ENCODE measurements at places on chromosomes 2 and 18.

- no peak overlapping the region for H3K4me3 ChIP-seq
- H3K36me3 ChIP-seq: no peaks in the 10 kb centered on the region
- DNase-seq: no peak
Measured at GRCh38 chr2:229530434-229530833, 183.9 kb downstream of the DNER start.

- H3K4me1 ChIP-seq: peaks cover 20% of the 10 kb centered on the region
- H3K27ac ChIP-seq: peak overlapping the region; percentile 34
- peaks cover 33% of the 10 kb centered on the region for H3K36me3 ChIP-seq
- no peak overlapping the region for H3K4me3 ChIP-seq
Measured at GRCh38 chr2:197057959-197058358, 131.5 kb upstream of the PGAP1 start.

DNA sequence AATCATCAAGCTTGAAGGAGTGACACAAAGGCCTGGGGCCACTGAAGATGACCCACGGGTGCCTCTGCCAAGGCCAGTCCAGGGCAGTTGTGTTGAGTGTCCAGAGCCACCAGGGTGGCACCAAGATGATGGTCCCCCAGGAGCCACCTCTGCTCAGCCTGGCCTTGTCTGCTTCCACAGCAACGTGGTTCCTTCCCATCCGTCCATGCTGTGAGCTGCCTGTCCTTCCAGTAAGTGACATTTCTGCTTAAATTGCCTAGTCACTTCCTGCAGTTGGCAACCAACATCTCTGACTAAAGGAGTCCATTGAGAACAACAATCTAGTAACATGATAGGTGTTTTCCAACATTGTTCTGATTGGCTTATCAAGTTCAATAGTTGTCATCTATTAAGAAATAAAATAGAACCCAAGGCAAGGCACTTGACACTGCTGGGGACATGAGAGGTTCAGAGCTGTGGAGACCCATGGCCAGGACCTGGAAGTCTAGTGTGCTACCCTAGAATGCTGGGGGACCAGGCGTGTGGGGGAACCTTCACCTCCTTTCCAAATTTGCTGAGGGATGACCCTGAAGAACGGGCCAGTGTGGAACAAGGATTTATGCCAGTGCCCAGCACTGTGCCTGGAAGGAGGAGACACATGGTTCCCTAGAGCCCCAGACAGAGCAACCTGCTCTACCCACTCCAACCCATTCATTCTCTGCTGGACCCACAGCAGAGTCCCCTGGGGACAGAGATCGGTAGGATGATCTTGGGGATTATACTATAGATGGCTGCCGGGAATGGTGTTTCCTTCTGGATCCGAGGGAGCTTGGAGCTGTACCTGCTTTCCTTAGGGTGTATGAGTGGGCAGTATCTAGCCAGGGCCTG lies 98.9 kb upstream of the EPC2 start:
- no peak overlapping the region for H3K4me3 ChIP-seq
- H3K36me3 ChIP-seq: no peaks in the 10 kb centered on the region
- no peaks in the 10 kb centered on the region for H3K27me3 ChIP-seq
- no peak for DNase-seq

DNA sequence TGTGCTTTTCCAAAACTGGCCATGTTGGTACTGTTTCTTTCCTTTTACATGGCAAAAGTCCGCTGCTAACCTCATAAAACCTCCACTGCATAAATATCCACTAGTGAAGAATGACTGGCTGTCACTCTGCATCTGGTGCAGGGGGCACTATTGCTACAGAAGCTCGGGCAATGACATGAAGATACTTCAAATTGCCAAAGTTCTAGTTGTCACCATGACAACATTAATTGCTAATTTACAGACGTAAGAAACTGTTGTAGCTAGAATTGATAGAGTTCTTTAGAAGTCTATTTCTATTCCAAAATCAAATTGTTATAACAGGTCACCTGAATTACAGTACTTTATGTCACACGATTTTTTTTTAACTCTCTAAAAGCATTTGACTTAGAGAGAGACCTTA lies 845 bp downstream of the CFAP210 start:
- no peak for DNase-seq
- peak overlapping the region; percentile 96 for H3K4me3 ChIP-seq
- H3K27me3 ChIP-seq: peaks cover 2% of the 10 kb centered on the region
- peaks cover 18% of the 10 kb centered on the region for H3K36me3 ChIP-seq
- H3K27ac ChIP-seq: peak overlapping the region; percentile 100

- H3K27me3 ChIP-seq: peaks cover 1% of the 10 kb centered on the region
- no peak overlapping the region for H3K27ac ChIP-seq
- H3K36me3 ChIP-seq: no peaks in the 10 kb centered on the region
- DNase-seq: no peak
Measured at GRCh38 chr2:11567631-11568031, 33.8 kb downstream of the GREB1 start.

GRCh38 chr18:29749704-29750103 lies 1292.8 kb downstream of the DSC3 start:
- H3K4me3 ChIP-seq: no peak overlapping the region
- H3K4me1 ChIP-seq: no peaks in the 10 kb centered on the region
- DNase-seq: no peak
- no peaks in the 10 kb centered on the region for H3K27me3 ChIP-seq

GRCh38 chr2:113977060-113977659 lies 87.3 kb downstream of the ACTR3 start:
- no peak for DNase-seq
- H3K27me3 ChIP-seq: no peaks in the 10 kb centered on the region
- H3K4me3 ChIP-seq: no peak overlapping the region
- no peak overlapping the region for H3K27ac ChIP-seq
- H3K36me3 ChIP-seq: peaks cover 20% of the 10 kb centered on the region

DNA sequence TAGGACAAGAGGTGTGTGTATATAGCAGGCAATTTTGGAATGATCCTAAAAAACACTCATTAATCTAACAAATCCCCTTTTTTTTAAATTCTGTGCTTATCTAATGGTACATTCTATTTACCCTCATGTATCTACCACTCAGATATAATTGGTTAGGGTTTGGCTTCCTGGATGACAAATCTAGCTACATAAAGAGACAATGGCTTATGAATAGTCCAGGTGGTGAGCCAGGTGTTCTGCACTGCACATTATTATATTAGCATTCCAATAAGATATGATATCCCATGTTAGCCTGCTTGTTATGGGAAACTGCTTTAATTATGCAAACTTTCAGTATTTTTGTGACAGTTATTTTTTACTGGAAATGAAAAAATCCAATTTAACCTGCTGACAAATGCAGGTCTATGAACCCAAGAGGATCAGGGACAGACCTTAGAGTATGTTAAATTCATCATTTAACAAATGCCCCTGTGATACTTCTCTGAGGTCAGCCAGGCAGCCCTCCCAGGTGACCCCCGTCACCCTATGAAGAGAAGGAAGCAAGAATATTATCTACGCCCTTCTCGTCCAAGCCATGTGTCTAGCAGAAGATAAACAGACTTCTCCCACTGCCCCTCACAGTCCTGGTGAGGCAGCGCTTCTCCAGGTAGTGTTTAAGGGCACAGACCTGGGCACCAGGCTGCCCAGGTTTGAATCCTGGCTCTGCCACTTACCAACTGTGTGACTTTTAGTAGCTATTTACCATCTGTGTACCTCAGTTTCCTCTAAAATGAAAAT lies 83.0 kb downstream of the ADD2 start:
- no peaks in the 10 kb centered on the region for H3K27me3 ChIP-seq
- no peak overlapping the region for H3K4me3 ChIP-seq
- H3K27ac ChIP-seq: no peak overlapping the region
- DNase-seq: no peak
- H3K36me3 ChIP-seq: peaks cover 29% of the 10 kb centered on the region

DNA sequence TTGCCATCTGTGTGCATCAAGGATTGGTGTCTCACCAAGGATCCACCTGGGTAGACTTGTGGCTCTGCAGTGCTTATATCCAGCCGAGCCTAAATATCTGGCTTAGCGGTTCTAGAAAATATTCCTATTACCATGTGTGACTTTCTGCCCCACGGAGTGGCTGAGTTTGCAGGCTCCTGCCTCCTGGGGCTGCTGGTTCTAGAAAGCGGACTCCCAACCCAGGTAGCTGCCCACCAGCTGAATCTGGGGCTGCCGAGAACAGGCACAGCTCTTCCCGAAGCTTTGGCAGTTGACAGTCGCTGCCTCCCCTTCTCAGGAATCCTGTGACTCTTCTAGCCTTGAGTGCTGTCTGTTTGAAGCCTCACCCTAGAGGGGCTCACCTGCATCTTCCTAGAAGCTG lies 104.6 kb downstream of the TPGS2 start:
- peaks cover 4% of the 10 kb centered on the region for H3K27me3 ChIP-seq
- H3K27ac ChIP-seq: no peak overlapping the region
- no peaks in the 10 kb centered on the region for H3K4me1 ChIP-seq
- no peak for DNase-seq
- H3K36me3 ChIP-seq: no peaks in the 10 kb centered on the region
- H3K4me3 ChIP-seq: no peak overlapping the region

DNA sequence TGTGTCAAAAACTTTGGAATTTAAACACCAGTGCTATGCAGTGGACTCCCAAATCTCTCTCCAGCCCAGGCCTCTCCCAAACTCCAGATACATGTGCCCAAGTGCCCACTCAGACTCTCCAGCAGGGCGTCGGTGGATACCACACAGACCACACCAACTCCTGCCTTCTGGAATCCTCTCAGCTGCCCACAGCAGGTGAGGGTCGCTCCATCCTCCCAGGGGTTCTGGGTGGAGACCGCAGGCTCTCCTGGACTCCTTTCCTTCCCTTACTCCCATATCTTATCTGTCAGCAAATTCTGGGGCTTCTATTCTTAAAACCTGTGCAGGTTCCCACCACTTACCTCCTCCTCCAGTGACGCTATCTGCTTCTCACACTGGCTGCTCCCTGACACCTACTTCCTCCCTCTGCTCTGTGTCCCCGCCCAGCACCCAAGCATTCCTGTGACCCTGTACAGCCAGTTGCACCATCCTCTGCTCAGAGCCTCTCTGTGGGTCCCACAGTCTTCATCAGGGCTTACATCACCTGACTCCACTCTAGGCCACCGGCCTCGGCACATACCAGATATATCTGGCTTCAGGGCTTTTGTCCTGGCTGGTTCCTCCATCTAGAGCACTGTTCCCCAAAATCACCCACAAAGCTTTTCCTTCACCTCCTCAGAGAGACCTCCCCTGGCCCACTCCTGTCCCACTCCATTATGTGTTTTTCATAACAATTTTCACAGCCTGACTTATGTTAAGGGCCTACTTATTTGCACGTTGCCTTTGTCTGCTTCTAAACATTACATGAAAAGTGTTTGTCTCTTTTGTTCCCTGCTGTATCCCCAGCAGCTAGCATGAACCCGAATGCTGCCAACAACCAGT lies 2.6 kb upstream of the IMP4 start:
- no peaks in the 10 kb centered on the region for H3K27me3 ChIP-seq
- peak overlapping the region; percentile 24 for H3K4me3 ChIP-seq
- no peak for DNase-seq
- peaks cover 47% of the 10 kb centered on the region for H3K36me3 ChIP-seq
- H3K4me1 ChIP-seq: peaks cover 23% of the 10 kb centered on the region

DNA sequence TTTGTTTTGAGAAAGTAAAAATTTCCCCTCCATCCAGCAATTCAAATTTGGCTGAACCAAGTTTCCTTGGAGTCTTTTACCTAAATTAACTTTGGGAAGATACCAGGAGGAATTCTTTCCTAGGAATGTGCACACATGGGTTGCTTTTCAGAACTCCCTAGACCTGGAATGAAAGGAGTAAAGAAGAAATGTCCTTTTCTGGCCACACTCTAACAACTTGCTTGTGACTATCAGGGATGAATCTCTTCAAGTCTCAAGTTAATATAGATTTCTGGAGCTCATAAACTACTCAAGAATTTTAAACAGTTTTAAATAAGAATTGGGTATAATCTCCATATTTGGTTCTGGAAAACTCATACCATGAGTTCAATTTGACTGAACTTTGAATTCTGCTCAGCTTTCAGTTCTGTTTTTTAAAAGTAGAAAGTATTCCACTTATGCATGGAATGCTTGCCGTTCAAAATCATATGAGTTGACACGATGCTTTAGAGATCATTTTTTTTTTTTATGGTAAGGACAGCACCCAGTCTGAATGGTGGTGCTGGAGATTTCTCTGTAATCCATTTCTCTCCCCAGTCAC lies 7.7 kb downstream of the RASGRP3 start:
- no peak overlapping the region for H3K4me3 ChIP-seq
- peaks cover 8% of the 10 kb centered on the region for H3K36me3 ChIP-seq
- H3K27ac ChIP-seq: no peak overlapping the region
- peaks cover 3% of the 10 kb centered on the region for H3K4me1 ChIP-seq
- H3K27me3 ChIP-seq: no peaks in the 10 kb centered on the region

- no peaks in the 10 kb centered on the region for H3K36me3 ChIP-seq
- peaks cover 13% of the 10 kb centered on the region for H3K27me3 ChIP-seq
- DNase-seq: no peak
- H3K27ac ChIP-seq: no peak overlapping the region
- H3K4me3 ChIP-seq: no peak overlapping the region
Measured at GRCh38 chr2:149033716-149034115, 4.8 kb upstream of the LYPD6B start.

DNA sequence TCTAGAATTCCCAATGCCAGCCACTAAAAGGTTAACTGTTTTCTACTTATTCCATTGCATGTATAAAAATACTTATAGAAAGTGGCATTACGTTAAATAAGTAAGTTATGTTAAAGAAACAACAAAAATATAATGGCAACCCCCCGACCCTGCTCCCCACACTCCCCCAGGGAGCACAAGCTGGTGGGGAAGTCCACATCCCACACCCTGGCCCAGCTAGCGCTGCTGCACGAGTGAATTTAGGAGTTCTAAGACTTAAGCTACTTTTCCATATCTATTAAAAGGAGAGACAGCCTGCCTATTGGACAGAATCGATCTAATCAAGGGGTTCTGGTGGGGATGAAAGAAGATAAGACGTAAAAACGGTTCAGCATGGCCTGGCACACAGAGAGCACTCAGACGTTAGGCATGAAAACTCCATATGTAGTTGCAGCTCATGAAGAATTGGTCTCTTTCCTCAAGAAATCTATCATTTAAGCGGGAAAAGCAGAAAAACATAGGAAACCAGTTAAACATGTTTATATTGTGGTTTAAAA lies 16.6 kb downstream of the HJURP start:
- H3K4me3 ChIP-seq: no peak overlapping the region
- DNase-seq: no peak
- H3K4me1 ChIP-seq: no peaks in the 10 kb centered on the region
- H3K36me3 ChIP-seq: no peaks in the 10 kb centered on the region

GRCh38 chr2:219457784-219458369 lies 23.2 kb downstream of the SPEG start:
- H3K36me3 ChIP-seq: no peaks in the 10 kb centered on the region
- H3K4me1 ChIP-seq: peaks cover 7% of the 10 kb centered on the region
- DNase-seq: no peak
- H3K27me3 ChIP-seq: no peaks in the 10 kb centered on the region
- H3K27ac ChIP-seq: no peak overlapping the region
- no peak overlapping the region for H3K4me3 ChIP-seq

- no peaks in the 10 kb centered on the region for H3K36me3 ChIP-seq
- no peaks in the 10 kb centered on the region for H3K4me1 ChIP-seq
- no peak overlapping the region for H3K4me3 ChIP-seq
- DNase-seq: no peak
- H3K27ac ChIP-seq: no peak overlapping the region
- peaks cover 3% of the 10 kb centered on the region for H3K27me3 ChIP-seq
Measured at GRCh38 chr18:10928772-10929373, 220.5 kb downstream of the PIEZO2 start.

GRCh38 chr18:48076461-48076860 lies 146.0 kb upstream of the SMAD2 start:
- DNase-seq: no peak
- H3K4me1 ChIP-seq: no peaks in the 10 kb centered on the region
- H3K27ac ChIP-seq: no peak overlapping the region
- H3K36me3 ChIP-seq: no peaks in the 10 kb centered on the region

GRCh38 chr2:186562209-186562578 lies 27.7 kb upstream of the ITGAV start:
- no peaks in the 10 kb centered on the region for H3K4me1 ChIP-seq
- H3K27me3 ChIP-seq: peaks cover 9% of the 10 kb centered on the region
- no peak overlapping the region for H3K4me3 ChIP-seq
- no peak overlapping the region for H3K27ac ChIP-seq
- DNase-seq: no peak

All from naive thymus-derived CD8-positive, alpha-beta T cell (primary cell).